ENCODE measurements at places on chromosomes 3 and 15.

- no peaks in the 10 kb centered on the region for H3K36me3 ChIP-seq
- peak; percentile 44 for DNase-seq
- no peaks in the 10 kb centered on the region for H3K27me3 ChIP-seq
- H3K4me3 ChIP-seq: peak overlapping the region; percentile 95
- H3K4me1 ChIP-seq: peaks cover 18% of the 10 kb centered on the region
- peak overlapping the region; percentile 91 for H3K27ac ChIP-seq
Observed at GRCh38 chr15:65132878-65133547, 595 bp downstream of the PDCD7 start.

DNA sequence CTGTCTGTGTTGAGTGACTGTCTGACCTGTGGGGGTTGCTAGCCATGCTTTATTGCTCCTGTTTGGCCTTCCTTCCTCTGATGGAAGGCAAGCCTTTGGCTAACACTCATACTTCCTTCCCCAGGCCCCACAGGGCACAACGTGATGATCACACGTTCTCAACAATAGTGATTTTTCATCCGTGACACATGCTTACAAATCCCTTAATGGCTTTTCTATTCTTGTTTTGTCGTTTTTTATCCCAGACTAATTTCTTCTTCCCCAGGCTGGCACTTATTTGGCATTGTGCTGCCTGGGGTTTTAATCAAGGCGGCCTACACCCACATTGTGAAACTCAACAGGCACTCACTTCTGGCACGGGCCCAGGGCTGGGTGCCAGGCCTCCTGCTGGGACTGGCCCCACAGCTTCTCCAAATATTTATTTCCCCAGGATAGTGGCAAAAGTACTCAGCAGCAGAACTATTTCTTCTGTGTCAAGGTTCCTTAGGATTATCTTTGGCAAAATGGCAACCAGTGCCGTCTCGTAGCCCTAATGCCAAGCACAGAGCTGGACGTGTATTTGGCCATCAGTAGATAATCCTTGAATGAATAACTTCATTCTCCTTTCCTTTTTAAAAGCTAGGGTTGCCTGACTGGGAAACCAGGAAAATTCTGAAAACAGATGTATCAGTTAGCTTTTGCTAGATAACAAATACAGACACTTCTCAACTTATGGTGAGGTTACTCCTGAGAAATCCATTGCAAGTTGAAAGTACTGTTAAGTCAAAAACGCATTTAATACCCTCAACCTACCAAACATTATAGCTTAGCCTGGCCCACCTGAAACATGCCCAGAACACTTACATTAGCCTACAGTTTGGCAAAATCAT is 30.6 kb downstream of the CMTM7 start:
- H3K4me3 ChIP-seq: no peak overlapping the region
- H3K36me3 ChIP-seq: no peaks in the 10 kb centered on the region
- H3K4me1 ChIP-seq: peaks cover 40% of the 10 kb centered on the region
- peak; percentile 91 for DNase-seq
- H3K27ac ChIP-seq: peak overlapping the region; percentile 63
- no peaks in the 10 kb centered on the region for H3K27me3 ChIP-seq

- DNase-seq: peak; percentile 53
- no peaks in the 10 kb centered on the region for H3K36me3 ChIP-seq
- no peak overlapping the region for H3K4me3 ChIP-seq
- H3K4me1 ChIP-seq: no peaks in the 10 kb centered on the region
- H3K27me3 ChIP-seq: no peaks in the 10 kb centered on the region
Observed at GRCh38 chr15:39801641-39802309, 19.1 kb upstream of the FSIP1 start.

DNA sequence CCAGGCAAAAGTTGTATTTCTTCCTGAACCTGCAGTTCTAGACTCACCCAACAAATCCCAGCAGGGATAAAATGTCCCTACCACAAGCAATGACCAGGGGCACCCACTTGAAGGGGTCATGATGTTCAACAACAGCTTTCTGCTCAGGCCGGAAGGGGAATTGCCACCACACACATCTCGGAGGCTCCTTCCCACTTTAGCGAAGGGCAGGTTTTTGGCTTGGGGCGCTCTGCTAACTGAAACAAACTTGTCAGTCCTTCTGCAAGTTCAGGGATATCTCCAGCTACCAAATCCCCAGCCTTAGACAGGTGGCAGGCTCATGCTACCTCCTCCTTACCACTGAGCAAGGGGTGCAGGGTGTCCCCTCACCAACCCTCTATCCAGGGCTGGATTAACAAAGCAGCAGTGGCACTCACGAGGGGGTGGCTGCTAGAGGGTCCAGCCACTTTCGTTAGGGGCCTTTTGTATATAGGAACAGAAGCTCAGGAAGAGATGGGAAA is 2.2 kb downstream of the ADCY5 start:
- peaks cover 41% of the 10 kb centered on the region for H3K27me3 ChIP-seq
- H3K27ac ChIP-seq: peak overlapping the region; percentile 86
- DNase-seq: no peak
- H3K4me1 ChIP-seq: peaks cover 23% of the 10 kb centered on the region

DNA sequence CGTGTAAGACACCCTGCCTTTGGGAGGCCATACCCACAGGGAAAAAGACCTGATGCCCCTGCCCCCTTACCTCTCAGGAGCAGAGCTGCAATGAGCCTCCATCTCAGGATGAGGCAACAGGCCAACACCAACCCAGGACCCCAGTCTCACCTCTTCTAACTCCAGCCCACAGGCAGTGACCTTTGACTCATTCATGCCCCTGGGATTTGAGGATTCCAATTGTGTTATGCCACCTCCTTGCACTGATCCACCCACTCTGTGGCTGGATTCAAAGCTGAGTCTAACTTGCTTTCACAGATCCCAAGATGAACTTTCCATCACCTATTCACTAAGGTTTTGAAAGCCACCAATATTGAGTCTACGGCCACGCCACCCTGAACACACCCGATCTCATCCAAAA is 64.7 kb downstream of the MINAR1 start:
- no peak overlapping the region for H3K4me3 ChIP-seq
- H3K27ac ChIP-seq: no peak overlapping the region
- no peaks in the 10 kb centered on the region for H3K27me3 ChIP-seq
- no peaks in the 10 kb centered on the region for H3K36me3 ChIP-seq

DNA sequence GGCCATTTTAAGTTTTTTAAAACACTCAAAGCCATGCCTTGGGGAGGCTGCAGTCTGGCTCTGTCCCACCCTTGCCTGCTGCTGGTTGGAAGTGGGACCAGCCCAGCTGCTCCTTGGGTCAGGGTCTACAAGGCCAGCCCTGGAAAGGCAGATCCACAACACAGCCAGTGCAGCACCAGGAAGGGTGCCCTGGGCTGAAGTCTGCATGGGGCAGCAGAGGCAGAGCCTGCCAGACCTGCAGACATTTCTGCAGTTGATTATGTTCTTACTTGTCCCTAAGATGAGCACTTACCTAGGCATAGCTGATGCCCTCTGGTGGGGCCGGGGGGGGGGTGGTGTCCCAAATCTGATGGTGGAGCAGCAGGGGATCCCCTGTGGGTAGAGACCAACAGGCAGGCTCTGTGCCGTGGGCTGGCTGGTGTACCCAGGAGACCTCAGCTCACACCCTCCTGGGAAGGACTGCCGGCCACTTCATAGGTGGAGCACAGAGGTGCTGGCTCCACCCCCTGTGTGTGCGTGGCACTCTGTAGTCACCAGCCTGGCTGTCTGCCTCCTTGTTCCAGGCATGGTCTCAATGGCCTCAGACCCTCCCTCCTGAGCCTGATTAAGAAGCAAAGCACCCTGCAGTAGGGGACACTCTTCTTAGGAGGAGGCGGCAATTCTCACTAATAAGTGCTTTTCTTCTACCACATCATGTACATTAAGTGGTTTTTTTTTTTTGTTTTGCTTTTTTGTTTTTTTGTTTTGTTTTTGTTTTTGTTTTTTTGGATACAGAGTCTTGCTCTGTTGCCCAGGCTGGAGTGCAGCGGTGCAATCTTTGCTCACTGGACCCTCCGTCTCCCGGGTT is 97.4 kb upstream of the KLF13 start:
- H3K27ac ChIP-seq: peak overlapping the region; percentile 68
- DNase-seq: peak; percentile 87
- H3K4me1 ChIP-seq: peaks cover 12% of the 10 kb centered on the region
- no peaks in the 10 kb centered on the region for H3K27me3 ChIP-seq
- H3K4me3 ChIP-seq: no peak overlapping the region

- no peaks in the 10 kb centered on the region for H3K36me3 ChIP-seq
- H3K4me1 ChIP-seq: no peaks in the 10 kb centered on the region
- no peaks in the 10 kb centered on the region for H3K27me3 ChIP-seq
- no peak overlapping the region for H3K4me3 ChIP-seq
- H3K27ac ChIP-seq: no peak overlapping the region
Observed at GRCh38 chr3:122580470-122580869, 3.0 kb downstream of the PARP15 start.

GRCh38 chr3:131602011-131602779 is 99.4 kb upstream of the MRPL3 start:
- no peaks in the 10 kb centered on the region for H3K27me3 ChIP-seq
- H3K4me3 ChIP-seq: no peak overlapping the region
- no peaks in the 10 kb centered on the region for H3K4me1 ChIP-seq
- no peak overlapping the region for H3K27ac ChIP-seq

- peak overlapping the region; percentile 67 for H3K27ac ChIP-seq
- DNase-seq: peak; percentile 75
- no peaks in the 10 kb centered on the region for H3K36me3 ChIP-seq
- H3K27me3 ChIP-seq: no peaks in the 10 kb centered on the region
- H3K4me3 ChIP-seq: no peak overlapping the region
Observed at GRCh38 chr15:72169921-72170611, 27.5 kb downstream of the GRAMD2A start.

- H3K27ac ChIP-seq: no peak overlapping the region
- no peak overlapping the region for H3K4me3 ChIP-seq
- no peaks in the 10 kb centered on the region for H3K36me3 ChIP-seq
- peak; percentile 32 for DNase-seq
Observed at GRCh38 chr3:120780977-120781376, 38.4 kb downstream of the GTF2E1 start.

GRCh38 chr3:32959371-32959770 is 7.9 kb downstream of the CCR4 start:
- no peak for DNase-seq
- H3K4me3 ChIP-seq: no peak overlapping the region
- no peak overlapping the region for H3K27ac ChIP-seq
- H3K36me3 ChIP-seq: no peaks in the 10 kb centered on the region
- no peaks in the 10 kb centered on the region for H3K4me1 ChIP-seq

GRCh38 chr3:3587647-3587972 is 211.6 kb upstream of the LRRN1 start:
- DNase-seq: no peak
- H3K4me3 ChIP-seq: no peak overlapping the region
- no peaks in the 10 kb centered on the region for H3K27me3 ChIP-seq
- no peaks in the 10 kb centered on the region for H3K4me1 ChIP-seq
- H3K36me3 ChIP-seq: no peaks in the 10 kb centered on the region

Measured in transverse colon (tissue), 4 donors.